NB4 (cell line): ENCODE measurements at places on chromosomes 3 and 15.

- DNase-seq: no peak
Observed at GRCh38 chr3:193815246-193816027, 222.4 kb downstream of the OPA1 start.

DNA sequence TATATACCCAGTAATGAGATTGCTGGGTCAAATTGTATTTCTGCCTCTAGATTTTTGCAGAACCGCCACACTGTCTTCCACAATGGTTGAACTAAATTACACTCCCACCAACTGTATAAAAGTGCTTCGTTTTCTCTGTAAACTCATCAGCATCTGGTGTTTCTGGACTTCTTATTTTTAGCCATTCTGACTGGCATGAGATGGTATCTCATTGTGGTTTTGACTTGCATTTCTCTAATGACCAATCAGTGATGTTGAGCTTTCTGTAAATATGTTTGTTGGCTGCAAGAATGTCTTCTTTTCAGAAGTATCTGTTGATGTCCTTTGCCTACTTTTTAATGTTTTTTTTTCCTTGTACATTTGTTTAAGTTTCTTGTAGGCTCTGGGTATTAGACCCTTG is 182.9 kb upstream of the TRIM42 start:
- no peak for DNase-seq

GRCh38 chr3:120816728-120817127 is 74.2 kb downstream of the GTF2E1 start:
- no peak for DNase-seq

DNA sequence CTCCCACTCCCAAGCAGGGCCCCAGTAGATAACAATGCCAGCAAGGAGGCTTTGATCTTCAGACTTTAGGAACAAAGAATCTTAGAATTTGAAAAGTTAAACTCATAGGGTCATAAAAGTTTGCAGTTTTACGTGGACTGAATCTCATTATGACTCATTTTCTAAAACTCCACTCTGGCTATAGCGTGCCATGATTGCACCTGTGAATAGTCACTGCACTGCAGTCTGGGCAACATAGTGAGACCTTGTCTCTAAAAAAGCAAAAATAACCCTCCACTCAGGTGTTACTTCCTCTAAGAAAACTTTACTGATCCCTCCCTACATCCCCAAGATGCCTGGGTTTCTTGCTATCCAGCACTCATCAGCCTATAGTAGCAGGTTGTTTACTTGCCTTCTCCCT is 104.5 kb downstream of the IL20RB start:
- no peak for DNase-seq

DNA sequence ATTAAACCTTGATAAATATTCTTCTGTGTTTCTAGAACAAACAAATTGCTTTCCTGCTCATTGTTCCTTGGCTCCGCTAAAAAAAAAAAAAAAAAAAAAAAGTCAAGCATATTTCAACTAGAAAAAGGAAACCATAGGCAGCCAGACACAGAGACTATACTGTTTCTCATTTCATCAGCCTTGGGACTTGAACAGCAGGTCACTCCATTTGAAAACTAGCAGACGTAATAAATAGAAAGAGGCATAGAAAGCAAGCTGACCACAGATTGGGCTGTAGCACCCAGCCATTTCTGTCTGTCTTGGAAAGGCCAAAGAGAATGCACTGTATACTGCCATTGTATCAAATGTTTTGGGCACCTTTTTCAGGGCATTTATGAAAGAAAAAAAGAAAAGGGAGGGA is 697.1 kb downstream of the NLGN1 start:
- DNase-seq: no peak

DNA sequence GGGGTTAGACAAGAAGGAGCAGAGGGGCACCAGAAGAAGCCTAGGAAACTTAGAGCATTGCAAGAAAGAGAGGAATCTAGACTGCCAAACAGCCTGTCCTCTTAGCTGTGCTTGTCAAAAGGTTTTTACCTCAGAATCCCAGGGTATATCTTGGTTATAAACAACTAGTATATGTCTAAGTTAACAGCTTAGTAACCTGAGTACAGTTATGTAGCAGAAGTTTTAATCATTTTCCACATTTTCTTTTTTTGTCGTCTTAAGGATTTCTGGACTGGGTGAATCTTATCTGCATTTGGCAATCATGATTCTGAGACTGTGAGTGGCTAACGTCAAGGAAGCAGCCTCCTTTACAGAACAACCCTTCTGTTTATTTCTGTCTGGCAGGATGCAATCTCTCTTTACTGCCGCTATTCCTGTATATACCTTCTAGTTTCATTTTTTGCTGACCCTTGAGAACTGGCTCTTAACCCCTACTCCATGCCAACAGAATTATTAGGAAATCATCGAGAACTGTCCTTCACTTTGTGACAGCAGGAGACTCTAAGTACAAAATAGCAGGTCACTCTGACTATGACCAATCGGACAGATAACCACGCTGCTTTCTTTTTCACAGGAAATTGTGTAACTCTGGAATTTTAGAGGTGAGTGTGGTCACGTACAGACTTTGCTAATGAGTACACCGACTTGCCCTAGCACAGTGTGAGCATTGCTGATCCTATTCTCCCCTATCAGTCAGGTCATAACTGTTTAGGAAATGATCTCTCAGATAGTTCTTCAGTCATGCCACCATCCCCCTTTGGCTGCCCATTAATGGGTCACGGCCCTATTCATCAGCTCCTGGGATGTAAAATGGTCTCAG is 3.3 kb upstream of the CP start:
- DNase-seq: peak; percentile 80

- no peak for DNase-seq
Observed at GRCh38 chr3:29236146-29236840, 44.6 kb upstream of the RBMS3 start.

- no peak for DNase-seq
Observed at GRCh38 chr3:166275024-166275390, 437.8 kb upstream of the BCHE start.

GRCh38 chr3:192128922-192129321 is 598.4 kb downstream of the FGF12 start:
- DNase-seq: no peak

GRCh38 chr3:126017362-126017761 is 48.4 kb downstream of the ROPN1B start:
- DNase-seq: no peak

- DNase-seq: peak; percentile 79
Observed at GRCh38 chr3:156681002-156681401, 6.6 kb downstream of the TIPARP start.

DNA sequence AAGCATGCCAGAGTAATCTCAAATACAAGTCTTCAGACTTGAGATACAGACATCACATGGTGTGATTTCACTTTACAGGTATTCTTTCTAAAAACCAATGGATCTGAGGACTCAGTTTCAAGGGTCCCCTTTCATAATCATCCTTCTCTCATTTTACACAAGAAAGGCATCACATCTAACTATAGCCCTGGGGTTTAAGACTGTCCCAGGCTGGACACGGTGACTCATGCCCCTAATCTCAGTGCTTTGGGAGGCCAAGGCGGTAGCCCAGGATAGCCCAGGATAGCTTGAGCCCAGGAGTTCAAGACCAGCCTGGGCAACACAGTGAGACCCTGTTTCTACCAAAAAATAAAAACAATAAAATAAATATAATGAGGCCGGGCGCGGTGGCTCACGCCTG is 36.4 kb downstream of the UBP1 start:
- no peak for DNase-seq

DNA sequence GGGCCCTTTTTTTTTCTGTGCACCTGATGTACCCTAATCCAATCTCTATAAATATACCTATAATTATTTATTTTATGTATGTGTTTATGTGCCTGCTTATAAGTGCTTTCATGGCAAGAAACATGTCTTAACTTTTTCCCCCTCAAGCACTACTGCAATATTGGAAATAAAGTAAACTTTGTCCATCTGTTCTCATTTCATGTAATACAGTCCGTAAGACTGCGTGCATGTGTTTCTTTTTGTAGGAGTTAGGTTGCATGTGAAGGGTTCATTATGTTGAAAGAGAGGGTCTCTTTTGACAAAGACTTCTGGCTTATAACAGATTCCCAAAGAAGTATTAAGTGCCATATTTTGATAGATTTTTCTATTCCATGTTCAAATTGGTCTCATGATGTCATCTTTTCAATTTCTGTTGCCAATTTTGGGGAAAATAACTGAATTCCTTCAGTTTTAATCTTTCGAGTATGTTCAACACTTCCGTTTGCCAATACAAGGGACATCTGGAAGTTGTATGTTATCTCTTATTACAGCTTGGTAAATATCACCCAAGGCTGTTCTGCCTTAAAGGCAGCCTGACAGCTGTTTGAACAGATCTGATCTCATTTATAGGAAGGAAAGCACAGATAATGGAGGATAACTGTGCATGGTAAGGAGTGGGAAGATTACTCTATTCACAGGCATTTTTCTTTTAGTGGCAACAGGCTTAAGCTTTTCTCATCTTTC is 273.1 kb upstream of the SGO1 start:
- DNase-seq: no peak

GRCh38 chr3:127454968-127455367 is 135.6 kb downstream of the TPRA1 start:
- DNase-seq: no peak

DNA sequence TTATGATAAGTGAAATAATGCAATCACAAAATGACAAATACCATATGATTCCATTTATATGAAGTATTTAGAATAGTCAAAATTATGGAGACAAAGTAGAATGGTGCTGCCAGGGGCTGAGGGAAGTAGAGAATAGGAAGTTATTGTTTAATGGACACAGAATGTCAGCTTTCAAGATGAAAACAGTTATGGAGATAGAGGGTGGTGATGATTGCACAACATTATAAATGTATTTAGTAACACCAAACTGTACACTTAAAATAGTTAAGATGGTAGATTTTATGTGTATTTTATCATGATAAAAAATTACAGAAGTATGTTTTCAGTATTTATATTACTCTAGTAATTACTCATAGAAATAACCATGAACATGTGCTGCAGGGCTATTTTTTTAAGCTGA is 100.8 kb upstream of the AZI2 start:
- DNase-seq: no peak

GRCh38 chr15:41940441-41940857 is 31.9 kb downstream of the EHD4 start:
- DNase-seq: no peak

GRCh38 chr15:32993285-32993684 is 201.2 kb downstream of the FMN1 start:
- DNase-seq: peak; percentile 4

GRCh38 chr15:88002706-88003105 is 253.8 kb downstream of the NTRK3 start:
- DNase-seq: no peak

DNA sequence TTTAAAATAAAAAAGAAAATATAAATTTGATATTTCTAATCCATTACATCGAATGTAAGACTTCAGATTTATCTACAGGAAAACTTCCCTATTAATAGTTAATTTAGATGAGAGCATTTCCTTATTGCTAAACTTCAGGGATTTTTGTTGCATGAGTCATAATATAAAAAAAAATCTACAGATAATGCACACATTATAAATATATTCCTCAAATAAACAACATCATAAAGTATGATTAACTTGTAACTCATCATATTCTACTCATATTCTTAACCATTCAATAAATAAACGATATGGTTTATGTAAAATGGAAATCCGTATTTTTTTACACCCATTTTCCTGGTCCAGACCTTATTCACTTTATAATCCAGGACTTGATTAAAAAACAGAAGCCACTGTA is 477.0 kb downstream of the EPHA3 start:
- no peak for DNase-seq
